ENCODE measurements at places on chromosomes 2 and 18.

DNA sequence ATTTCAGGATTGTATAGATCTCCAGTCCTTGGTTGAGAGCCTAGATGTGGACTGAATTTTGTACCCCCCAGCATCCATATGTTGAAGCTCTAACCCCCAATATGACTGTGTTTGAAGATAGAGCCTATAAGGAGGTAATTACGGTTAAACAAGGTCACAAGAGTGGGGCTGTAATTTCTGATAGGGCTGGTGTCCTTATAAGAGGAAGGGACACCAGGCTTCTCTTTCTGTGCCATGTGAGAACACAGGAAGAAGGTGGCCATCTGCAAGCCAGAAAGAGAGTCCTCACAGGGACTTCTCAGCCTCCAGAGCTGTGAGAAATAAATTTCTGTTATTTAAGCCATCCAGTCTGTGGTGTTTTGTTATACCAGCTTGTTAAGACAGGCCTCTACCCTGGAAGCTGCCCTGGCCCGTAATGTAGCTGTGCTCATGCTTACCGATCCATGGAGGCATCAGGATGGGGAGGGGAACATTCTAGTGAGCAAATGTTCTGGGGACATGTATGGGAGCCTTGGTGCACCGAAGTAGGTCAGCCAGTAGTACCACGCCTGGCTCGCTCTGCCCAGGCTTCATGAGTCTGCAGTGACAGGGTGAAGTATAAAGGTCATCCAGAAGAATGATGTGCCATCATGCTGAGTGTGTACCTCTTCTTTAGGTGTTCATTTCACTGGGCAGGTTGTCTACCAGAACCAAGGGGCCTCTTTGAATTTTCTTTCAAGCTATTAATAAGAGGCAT, 16.1 kb downstream of the RASGRP3 start:
- DNase-seq = no peak

DNA sequence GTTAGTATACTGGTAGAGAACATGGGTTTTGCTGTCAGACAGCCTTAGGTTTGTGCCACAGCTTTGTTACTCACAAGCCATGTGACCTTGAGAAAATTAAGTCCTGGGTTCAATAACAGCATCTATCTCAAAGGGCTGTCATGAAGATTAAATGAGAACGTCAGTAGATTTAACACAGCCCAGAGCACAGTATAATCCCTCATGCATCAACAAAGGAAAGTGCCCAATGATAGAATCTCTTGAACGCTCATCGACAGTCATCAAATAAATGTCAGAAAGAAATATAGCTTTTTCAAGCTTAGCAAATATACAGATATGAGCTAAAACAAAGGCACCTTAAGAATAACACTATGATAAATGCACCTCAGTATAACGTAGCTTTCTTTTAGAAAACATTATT, 22.3 kb downstream of the CUL3 start:
- DNase-seq = no peak

DNA sequence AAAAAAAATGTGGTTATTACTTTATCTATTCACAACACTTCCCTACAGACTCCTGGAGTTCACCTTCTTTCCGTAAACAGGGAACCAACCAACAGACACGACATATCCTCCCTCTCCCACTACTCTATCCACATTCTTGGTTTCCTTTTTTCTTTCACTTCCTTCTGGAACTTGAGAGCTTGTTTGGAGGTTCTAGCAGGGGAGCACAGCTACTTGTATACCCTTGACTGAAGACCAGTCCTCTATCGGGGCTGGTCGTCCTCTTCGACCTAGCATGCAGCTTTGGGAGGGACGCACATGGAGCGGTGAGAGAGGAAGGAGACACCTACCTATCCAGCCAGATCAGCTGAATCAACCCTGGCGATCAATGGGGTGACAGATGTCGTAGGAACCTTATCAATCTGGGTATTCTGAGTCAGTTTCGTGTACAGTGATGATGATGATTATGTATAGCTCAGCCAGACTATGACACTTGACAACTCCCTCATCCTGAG, 43.5 kb upstream of the MSH2 start:
- no peak for DNase-seq

DNA sequence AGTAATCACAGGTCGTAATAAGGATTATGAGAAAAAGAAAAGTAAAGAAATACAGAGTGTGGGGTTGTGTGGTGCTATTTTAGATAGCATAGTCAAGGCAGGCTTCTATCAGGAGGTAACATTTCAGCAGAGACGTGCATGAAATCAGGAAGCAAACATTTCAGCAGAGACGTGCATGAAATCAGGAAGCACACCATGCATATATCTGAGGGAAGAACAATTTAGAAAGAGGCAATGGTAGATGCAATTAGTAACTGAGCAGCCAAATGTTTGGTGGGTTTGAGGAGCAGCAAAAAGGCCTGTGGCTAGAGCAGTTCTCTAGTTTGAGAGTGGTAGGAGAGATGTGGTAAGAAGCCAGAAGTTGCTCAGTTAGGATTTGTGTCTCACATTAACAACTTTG, 713.7 kb downstream of the ADCYAP1 start:
- DNase-seq = no peak

DNA sequence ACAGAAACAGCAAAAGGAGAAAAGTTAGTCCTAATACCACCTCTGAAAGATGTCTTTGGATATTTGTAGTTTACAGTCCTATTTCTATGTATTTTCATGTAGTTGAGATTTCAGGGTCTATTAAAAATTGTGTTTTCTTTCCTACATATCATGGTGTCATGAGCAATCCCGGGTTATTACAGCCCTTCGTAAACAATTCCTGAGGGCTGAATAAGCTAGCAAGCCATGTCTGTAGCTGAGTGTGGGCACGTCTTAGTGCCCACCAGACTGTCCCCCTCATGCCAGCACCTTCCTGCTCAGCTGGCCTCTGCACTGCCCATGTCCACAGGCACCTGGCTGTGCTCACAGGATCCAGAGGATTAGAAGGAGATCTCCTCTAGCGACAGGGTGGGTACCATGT, 60.6 kb downstream of the CTIF start:
- no peak for DNase-seq

DNA sequence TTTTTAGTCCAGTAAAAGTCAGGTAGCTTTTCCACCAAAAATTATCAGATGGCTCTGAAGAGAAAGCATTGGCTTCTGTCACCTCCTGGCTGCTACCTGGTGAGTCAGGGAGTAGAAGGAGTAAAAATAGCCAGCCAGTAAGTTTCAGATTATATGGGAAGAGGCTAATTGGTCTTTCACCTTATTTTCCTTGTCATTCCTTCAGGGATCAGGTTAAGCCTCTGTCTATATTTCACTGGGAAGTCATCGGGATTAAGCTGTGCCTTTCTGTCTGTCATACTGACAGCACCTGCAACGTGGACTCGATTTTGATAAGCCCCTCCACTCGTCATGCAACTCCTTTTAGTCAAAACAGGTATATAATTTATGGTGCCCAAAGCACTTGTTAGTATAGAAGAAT, 380.7 kb upstream of the CELF4 start:
- DNase-seq = no peak

All from activated CD4-positive, alpha-beta T cell treated with anti-CD3 and anti-CD28 coated beads, Interleukin-2, amount 50 U/mL, for 4 hours (primary cell).